Peyer's patch (tissue), 4 donors: ENCODE measurements at places on chromosomes 1 and 21. TPM values are rescaled to one million over a fixed set of nuclear protein-coding genes. Genes with fewer than 3 reads are reported as not detected.

Gene NES
- total RNA-seq: 2.8 TPM

Gene OR2G6
- not detected for total RNA-seq

Gene PPFIA4
- total RNA-seq: 0.54 TPM

Gene LRRC71
- total RNA-seq: not detected

Gene C1QA
- total RNA-seq: 90.8 TPM

Gene CAMK2N1
- total RNA-seq: 67.2 TPM

Gene OPN3
- 23.1 TPM for total RNA-seq

Gene DSCAM
- total RNA-seq: not detected

Gene ALX3
- total RNA-seq: not detected

Gene SPATA45
- total RNA-seq: not detected

Gene CYP4A11
- total RNA-seq: 9.1 TPM

Gene FBXO2
- 3.1 TPM for total RNA-seq

Gene TRAF3IP3
- total RNA-seq: 13.4 TPM

Gene CASQ2
- total RNA-seq: 1.5 TPM

Gene LCE2A
- total RNA-seq: not detected

Gene GJB5
- not detected for total RNA-seq

Gene TMEM81
- 2.3 TPM for total RNA-seq

Gene FAM131C
- total RNA-seq: 2.3 TPM

Gene RCAN1
- 20.5 TPM for total RNA-seq

Gene LCE2C
- not detected for total RNA-seq

- no peak for DNase-seq
Observed at GRCh38 chr1:172637522-172637921, 21.4 kb upstream of the FASLG start.

- peak; percentile 83 for DNase-seq
Observed at GRCh38 chr1:222654849-222655248, 37.0 kb downstream of the MIA3 start.

DNA sequence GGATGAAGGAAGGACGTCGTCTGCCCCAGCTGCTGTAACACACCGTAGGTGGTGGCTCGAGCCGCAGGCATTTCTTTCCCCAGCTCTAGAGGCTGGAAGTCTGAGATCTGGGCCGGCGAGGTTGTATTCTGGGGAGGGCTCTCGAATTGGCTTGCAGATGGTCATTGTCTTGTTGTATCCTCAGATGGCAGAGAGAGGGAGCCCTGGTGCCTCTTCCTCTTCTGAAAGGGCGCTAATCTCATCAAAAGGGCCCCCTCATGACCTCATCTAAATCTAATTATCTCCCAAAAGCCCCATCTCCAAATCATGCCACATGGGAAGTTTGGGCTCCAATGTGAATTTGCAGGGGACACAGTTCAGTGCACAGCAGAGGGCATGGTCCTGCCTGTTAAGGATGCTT, 109.0 kb downstream of the SIK1 start:
- no peak for DNase-seq

- DNase-seq: peak; percentile 87
Observed at GRCh38 chr1:206784471-206784903, 12.2 kb upstream of the IL10 start.

GRCh38 chr1:111654839-111655238, 35.2 kb downstream of the RAP1A start:
- DNase-seq: no peak

GRCh38 chr1:84171481-84171880, 27.4 kb downstream of the PRKACB start:
- DNase-seq: no peak

DNA sequence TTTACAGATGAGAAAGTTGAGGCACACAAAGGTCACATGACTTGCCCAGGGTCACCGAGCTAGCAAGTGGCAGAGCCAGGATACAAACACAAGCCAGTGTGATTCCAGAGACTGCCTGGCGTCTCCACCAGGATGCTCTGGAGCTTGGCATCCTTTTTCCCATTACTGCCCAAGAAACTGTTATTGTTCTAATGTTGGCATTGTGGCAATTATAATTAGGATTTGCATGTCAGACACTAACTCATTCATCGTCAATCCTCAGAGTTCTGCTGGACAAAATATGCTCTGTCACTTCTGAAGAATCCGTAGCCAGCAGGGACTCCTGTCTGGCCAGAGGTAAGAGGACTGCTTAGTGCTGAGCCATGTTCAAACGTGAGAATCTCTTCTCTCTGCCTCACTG, 8.8 kb downstream of the KAZN start:
- DNase-seq: no peak

GRCh38 chr1:180918519-180918918, 5.8 kb downstream of the KIAA1614 start:
- DNase-seq: no peak

GRCh38 chr21:31526040-31526439, 133.5 kb upstream of the SOD1 start:
- no peak for DNase-seq

DNA sequence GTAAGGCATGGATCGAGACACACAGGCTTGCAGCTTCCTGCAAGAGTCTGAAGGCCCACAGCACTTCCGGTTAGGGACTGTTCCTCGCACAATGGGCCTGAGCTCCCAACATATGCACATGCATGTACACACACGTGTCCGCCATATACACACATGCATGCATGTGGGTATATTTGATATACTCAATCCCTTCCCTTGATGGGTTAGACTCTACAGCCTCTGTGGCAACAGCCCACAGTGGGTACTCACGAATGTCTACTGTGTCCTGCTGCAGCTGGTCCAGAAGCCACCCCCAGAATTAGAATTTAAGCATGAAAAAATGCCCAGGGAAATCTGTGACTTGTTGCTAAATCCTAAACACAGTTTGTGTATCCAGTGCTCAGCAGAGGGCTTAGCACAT, 9.9 kb downstream of the F3 start:
- no peak for DNase-seq

DNA sequence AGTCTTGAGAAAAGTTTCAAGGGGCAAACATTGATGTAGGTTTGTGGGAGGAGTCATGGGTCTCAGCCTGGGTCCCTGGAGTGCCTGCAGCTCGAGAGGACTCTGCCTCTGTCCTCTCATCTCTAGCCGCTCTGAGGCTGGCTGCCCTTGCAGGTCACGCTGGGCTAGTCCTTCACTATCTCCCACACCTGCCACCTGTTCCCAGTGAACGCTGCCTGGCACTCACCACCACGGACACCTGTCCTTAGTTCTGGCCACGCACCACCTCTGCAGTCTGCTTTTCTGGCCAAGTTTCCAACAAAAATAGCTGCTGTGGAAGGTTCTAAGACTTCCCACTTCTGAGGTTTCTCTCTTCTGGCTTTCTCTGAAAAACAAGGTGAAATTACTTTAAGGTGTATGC, 52.5 kb downstream of the SH3BGR start:
- DNase-seq: no peak

DNA sequence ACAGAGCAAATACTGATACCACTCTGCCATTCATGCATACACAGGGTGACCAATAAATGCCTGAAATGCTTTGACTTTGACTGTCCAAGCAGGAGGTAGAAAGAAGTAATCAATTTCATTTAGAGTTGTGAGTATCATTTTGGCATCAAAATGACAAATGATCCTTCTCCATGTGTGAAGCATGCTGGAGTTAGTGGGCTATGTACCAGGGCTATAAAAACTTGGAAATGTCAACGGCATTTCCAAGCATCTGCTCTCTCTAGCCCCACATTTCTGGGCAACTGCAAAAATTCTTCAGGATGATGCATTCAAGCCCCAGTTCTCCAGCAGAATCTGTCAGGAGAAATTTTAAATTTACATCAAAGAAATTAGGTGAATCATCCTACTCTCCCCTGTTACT, 208.4 kb upstream of the PTBP2 start:
- DNase-seq: no peak

DNA sequence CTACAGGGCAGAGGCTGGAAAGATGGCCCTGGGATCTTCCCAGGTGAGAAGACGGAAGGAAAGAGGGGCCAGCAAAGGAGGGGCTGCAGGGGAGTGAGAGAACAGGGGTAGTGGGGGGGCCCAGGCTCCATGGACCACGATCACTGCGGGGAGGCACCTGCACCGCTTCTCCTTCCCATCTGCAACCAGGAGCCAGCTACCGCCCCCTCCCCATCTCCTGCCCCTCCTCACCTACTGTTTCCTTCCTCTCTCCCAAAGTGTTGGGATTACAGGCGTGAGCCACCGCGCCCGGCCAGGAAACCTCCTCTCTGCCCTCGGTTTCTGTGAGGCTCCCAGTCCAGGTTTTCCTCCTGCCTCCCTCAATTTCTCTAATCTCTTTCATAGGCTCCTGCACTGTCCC, 19.4 kb downstream of the KIAA2013 start:
- no peak for DNase-seq

DNA sequence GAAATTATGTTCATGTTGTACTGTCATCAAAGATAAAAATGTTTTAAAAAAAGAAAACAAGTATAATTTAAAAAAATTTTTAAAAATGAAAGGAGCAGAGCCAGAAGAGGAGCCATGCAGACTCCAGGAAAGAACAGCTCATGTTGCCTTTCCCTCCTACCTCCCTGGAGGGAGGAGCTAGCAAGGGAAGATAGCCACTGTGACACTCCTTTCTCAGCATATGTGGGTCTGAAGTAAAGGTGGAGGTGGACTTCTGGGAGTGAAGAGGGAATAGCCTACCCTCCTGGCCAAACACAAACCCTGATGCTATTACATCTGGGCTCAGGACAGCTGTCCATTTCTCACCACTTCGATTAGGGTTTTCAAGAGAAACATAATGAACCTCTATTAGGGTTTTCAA, 54.2 kb downstream of the SLC2A1 start:
- no peak for DNase-seq

DNA sequence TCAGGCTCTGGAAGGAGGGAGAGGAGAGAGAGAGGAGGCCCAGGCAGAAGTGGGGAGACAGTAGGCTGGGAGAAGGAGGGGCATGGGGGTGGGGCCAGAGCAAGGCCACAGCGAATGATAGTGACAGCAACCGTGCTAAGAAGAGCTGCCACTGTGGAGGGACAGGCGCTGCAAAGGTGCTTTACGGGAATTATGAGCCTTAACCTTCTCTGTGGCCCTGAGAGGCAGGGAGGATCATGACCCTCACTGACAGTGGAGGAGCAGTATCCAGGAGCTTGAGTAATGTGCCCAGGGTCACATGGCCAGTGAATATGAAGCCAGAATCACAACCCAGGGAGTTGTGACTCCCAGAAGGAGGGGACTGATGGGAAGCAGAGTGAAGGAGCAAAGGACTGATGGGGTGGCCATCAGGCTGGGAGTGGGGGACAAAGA, 53.4 kb upstream of the RPL11 start:
- no peak for DNase-seq

- no peak for DNase-seq
Observed at GRCh38 chr1:34166191-34166624, 1.2 kb upstream of the CSMD2 start.

DNA sequence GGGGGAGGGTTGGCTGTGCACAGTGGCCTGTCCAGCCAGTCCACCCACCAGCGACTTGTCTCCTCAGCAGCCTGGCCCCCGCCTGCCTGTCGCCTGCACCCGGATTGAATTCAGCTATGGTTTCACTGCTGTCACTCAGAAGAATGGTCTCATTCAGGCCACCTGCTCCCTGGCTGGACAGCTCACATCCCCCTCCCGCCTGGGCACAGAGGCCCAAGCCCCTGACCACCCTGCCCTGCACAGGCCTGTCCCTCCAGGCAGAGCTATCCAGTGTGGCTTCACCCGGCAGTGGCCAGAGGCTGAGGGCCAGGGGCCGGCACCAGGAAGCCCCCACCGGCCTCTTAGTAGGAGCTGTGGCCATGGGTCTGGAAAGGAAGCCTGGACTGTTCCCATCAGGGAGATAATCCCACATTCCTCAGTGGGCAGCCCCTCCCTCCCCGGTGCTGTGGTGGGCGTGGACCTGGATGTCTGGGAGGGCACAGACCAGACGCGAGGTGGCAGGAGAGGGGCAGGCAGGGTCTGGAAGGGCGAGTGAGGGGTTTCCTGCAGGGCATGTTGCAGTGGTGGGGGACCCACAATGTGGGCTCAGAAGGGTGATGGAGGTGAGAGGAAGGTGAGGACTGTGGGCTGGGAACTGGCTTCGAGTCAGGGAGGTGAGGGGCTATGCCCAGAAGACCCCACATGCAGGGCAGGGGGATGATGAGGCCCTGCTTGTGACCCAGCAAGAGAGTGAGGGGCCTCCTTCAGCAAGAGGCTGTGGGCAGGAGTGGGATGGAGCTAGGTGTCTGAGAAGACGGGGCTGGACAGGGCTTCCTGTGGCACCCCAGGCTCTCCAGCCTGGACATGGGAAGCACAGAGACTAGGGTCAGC, 30.4 kb downstream of the WNT9A start:
- no peak for DNase-seq

DNA sequence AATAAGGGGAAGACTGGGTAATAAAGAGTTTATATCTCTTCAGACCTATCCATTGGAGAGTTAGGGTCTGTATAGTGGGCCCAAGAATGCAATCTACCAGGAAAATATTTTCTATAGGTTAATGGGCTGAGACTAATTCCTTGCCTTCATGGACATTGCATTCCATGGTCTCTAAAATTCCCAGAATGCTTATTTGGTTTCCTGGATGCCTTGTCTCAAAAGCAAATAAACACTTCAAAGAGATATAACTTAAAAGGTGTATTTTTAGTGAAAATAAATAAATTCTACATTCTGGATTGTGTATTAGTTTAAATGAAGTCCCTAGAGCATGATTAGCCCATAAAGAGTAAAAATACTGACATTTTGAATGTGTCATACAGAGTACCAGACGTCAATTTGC, 550.1 kb upstream of the PKN2 start:
- no peak for DNase-seq

GRCh38 chr1:225891229-225891972, 2.5 kb upstream of the LEFTY1 start:
- no peak for DNase-seq

- no peak for DNase-seq
Observed at GRCh38 chr1:246111570-246111969, 395.5 kb downstream of the SMYD3 start.

DNA sequence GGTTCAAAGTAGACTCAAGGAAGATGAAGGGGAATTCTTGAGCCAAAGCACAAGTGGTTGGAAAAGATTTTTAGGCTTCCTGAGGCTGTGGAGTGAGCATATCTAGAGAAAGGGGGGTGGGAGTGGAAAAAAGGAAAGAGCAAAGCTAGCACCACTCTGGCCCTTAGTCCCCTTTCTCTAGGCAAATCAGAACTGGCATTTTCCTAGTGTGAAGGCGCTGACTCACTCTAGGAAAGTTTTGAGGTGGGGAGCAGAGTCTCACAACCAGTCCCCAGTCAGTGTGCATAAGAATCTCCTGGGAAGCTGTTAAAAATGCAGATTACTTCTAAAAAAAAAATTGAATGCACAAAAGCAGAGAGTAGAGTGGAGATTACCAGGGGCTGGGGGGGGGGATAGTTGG, 3.4 kb upstream of the GPR89B start:
- DNase-seq: no peak

DNA sequence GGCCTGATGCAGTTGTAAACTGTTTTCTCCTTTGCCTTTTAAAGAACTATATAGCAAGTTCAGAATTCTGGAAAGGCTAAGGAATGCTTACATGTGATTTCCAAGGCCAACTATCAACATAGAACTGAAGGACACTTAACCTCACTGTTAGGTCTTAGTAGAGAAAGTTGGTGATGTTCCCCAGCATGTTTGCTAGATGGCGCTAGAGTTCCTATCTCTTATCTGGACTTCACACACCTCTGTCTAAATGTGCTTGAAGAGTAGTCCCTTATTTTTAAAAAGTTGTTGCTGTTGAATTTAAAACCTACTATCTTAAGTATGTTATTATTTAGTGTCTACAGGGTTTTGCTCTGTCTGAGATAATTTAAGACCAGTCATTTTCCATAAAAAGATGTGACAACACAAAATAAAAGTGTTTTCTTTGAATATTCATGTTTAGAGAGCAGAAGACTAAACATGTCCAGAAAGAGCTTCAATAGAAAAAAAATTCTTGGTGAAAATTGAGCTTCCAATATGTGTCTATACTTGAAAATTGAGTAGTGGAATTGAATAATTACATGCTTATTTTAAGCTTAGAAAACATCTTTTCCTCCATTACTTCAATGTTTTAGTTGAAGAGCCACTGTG, 237.3 kb downstream of the S1PR1 start:
- no peak for DNase-seq
